Tracheal epithelial cell (primary cell): ENCODE measurements at places on chromosomes 5 and 9. TPM values are rescaled to one million over a fixed set of nuclear protein-coding genes. Genes with fewer than 3 reads are reported as not detected.

Gene AIF1L
- 2.1 and 63.4 TPM in 2 replicates for total RNA-seq

Gene CAVIN4
- under 0.01 and 0.24 TPM in 2 replicates for total RNA-seq

Gene THBS4
- total RNA-seq: 0.24 and 1.3 TPM in 2 replicates

Gene TMEM8B
- 1.9 TPM in 2 replicates for total RNA-seq

Gene GPR107
- 19.3 and 21.1 TPM in 2 replicates for total RNA-seq

Gene PCA3
- not detected in 2 replicates for total RNA-seq

Gene SPACA9
- total RNA-seq: 0.72 and 1.1 TPM in 2 replicates

Gene ST8SIA4
- under 0.01 TPM in 1 of 2 replicates, not detected in the other for total RNA-seq

Gene INSL4
- total RNA-seq: not detected in 2 replicates

Gene PHF19
- 7.0 and 7.7 TPM in 2 replicates for total RNA-seq

Gene RARS1
- 172 and 203 TPM in 2 replicates for total RNA-seq

Gene FOXD4L6
- total RNA-seq: not detected in 2 replicates

Gene CD14
- total RNA-seq: 1.4 and 6.8 TPM in 2 replicates

Gene ALAD
- total RNA-seq: 4.5 and 6.0 TPM in 2 replicates

Gene GLT6D1
- not detected in 2 replicates for total RNA-seq

Gene C6
- total RNA-seq: not detected in 2 replicates

Gene CSF1R
- under 0.01 TPM in 1 of 2 replicates, not detected in the other for total RNA-seq

Gene PRLR
- under 0.01 TPM in 1 of 2 replicates, not detected in the other for total RNA-seq

Gene PAEP
- not detected in 2 replicates for total RNA-seq

Gene SH3RF2
- 10.9 and 18.6 TPM in 2 replicates for total RNA-seq

Gene C9orf153
- total RNA-seq: 0.48 and 0.85 TPM in 2 replicates

Gene CCL21
- total RNA-seq: not detected in 2 replicates

Gene PCDHGB5
- 2.6 and 4.6 TPM in 2 replicates for total RNA-seq

Gene MORN5
- total RNA-seq: not detected in 2 replicates

Gene TLE4
- 8.0 and 13.0 TPM in 2 replicates for total RNA-seq

Gene FOXD4
- 0.24 and 0.43 TPM in 2 replicates for total RNA-seq

Gene VLDLR
- total RNA-seq: 32.5 and 32.8 TPM in 2 replicates

Gene EIF4EBP3
- total RNA-seq: 0.85 and 4.3 TPM in 2 replicates

Gene DRD1
- total RNA-seq: not detected in 2 replicates

Gene TBCA
- 96.9 and 119 TPM in 2 replicates for total RNA-seq

Gene WDR38
- total RNA-seq: not detected in 2 replicates

Gene SPINK6
- not detected in 2 replicates for total RNA-seq

Gene DDX31
- 13.7 and 15.3 TPM in 2 replicates for total RNA-seq

Gene ZNF366
- total RNA-seq: not detected in 2 replicates

Gene MCTP1
- 15.4 and 19.4 TPM in 2 replicates for total RNA-seq

Gene IL13
- not detected in 2 replicates for total RNA-seq

Gene ARHGEF37
- 20.5 and 24.5 TPM in 2 replicates for total RNA-seq

Gene MAT2B
- 36.4 and 59.5 TPM in 2 replicates for total RNA-seq

Gene PCDHGB1
- total RNA-seq: 0.21 and 0.24 TPM in 2 replicates

Gene HRH2
- total RNA-seq: not detected in 2 replicates

Gene FSTL4
- not detected in 2 replicates for total RNA-seq

Gene DCAF10
- total RNA-seq: 45.3 and 48.2 TPM in 2 replicates

Gene ACTBL2
- total RNA-seq: 0.21 and 2.2 TPM in 2 replicates

Gene TAF11L10
- not detected in 2 replicates for total RNA-seq
